ENCODE measurements at places on chromosomes 7 and 10. TPM values are rescaled to one million over a fixed set of nuclear protein-coding genes. Genes with fewer than 3 reads are reported as not detected.

SKAP2 gene
- 29.0 TPM for total RNA-seq

LBX1 gene
- 4.0 TPM for total RNA-seq

STEAP1B gene
- 2.2 TPM for total RNA-seq

PDZD7 gene
- total RNA-seq = 5.0 TPM

LIPM gene
- not detected for total RNA-seq

SLC18A3 gene
- 5.2 TPM for total RNA-seq

CUZD1 gene
- 0.69 TPM for total RNA-seq

NCF1 gene
- 2.8 TPM for total RNA-seq

UCMA gene
- 0.94 TPM for total RNA-seq

SLC29A4 gene
- 13.3 TPM for total RNA-seq

PTPN20 gene
- total RNA-seq = 7.4 TPM

FAM241B gene
- total RNA-seq = 5.1 TPM

OR6B1 gene
- not detected for total RNA-seq

GARS1 gene
- total RNA-seq = 58.2 TPM

VIM gene
- total RNA-seq = 1,457 TPM

PON2 gene
- 177 TPM for total RNA-seq

PNLIP gene
- 0.20 TPM for total RNA-seq

KIF20B gene
- 12.7 TPM for total RNA-seq

ECHDC3 gene
- total RNA-seq = 2.4 TPM

WEE2 gene
- total RNA-seq = 0.30 TPM

TMEM176B gene
- 50.6 TPM for total RNA-seq

UNCX gene
- 0.69 TPM for total RNA-seq

SORCS3 gene
- 3.7 TPM for total RNA-seq

ACSM6 gene
- total RNA-seq = not detected

RTKN2 gene
- 9.1 TPM for total RNA-seq

FBXL13 gene
- 8.9 TPM for total RNA-seq

TNS3 gene
- total RNA-seq = 58.6 TPM

CUBN gene
- total RNA-seq = 7.2 TPM

FAM13C gene
- 47.2 TPM for total RNA-seq

GPNMB gene
- 42.5 TPM for total RNA-seq

MYO1G gene
- 1.4 TPM for total RNA-seq

ACTL6B gene
- total RNA-seq = 35.2 TPM

HMX3 gene
- total RNA-seq = not detected

SEMA3E gene
- total RNA-seq = 11.8 TPM

EGR2 gene
- 3.9 TPM for total RNA-seq

ETV1 gene
- total RNA-seq = 43.5 TPM

AGBL3 gene
- total RNA-seq = 5.9 TPM

PSD gene
- 32.7 TPM for total RNA-seq

LLCFC1 gene
- total RNA-seq = not detected
